Heart left ventricle (tissue), 16 donors: ENCODE measurements at places on chromosomes 12 and 14. TPM values are rescaled to one million over a fixed set of nuclear protein-coding genes. Genes with fewer than 3 reads are reported as not detected.

DNA sequence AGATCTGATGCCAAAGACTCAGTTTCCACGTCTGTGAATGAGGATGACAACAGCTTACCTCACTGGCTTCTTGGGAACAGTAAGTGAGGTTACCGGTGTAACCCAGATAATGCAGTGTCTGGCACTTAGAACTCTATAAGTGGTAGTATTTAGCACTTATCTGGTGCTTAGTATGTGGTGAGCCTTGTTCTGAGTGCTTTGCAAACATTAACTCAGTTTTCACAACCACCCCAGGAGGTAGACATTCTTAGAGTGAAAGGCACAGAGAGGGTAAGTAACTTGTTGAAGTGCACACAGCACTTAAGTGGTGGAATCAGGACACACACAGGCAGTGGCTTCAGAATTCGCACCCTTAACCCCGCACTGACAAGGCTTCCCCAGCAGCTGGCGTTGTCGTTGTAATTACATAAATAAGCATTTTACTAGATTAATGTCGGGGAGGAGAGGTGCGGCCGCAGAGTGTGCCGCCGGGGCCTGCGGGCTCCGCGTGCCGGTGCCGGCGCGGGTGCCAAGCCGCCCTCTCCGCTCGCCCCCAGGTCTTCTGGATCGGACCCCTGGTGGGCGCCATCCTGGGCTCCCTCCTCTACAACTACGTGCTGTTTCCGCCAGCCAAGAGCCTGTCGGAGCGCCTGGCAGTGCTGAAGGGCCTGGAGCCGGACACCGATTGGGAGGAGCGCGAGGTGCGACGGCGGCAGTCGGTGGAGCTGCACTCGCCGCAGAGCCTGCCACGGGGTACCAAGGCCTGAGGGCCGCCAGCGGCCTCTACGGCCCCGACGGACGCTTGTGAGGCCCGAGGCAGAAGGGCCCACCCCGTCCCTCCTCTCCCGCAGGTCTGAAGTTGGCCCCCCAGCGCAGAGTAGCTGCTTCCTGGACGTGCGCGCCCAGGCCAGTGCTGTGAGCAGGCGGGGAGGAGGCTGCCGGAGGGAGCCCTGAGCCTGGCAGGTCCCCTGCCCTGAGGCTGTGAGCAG lies 4.6 kb downstream of the AQP2 start:
- H3K27me3 ChIP-seq, result no peaks in the 10 kb centered on the region
- H3K36me3 ChIP-seq, result no peaks in the 10 kb centered on the region
- no peak overlapping the region for H3K4me3 ChIP-seq
- H3K4me1 ChIP-seq, result no peaks in the 10 kb centered on the region
- no peak overlapping the region for H3K27ac ChIP-seq

GRCh38 chr14:56149995-56150394 lies 31.8 kb downstream of the PELI2 start:
- no peak for DNase-seq
- H3K27me3 ChIP-seq, result no peaks in the 10 kb centered on the region
- H3K4me3 ChIP-seq, result no peak overlapping the region
- no peak overlapping the region for H3K27ac ChIP-seq
- H3K36me3 ChIP-seq, result no peaks in the 10 kb centered on the region

GRCh38 chr14:59087711-59088110 lies 100.8 kb upstream of the DAAM1 start:
- no peaks in the 10 kb centered on the region for H3K4me1 ChIP-seq
- H3K4me3 ChIP-seq, result no peak overlapping the region
- H3K27ac ChIP-seq, result no peak overlapping the region
- no peak for DNase-seq
- H3K27me3 ChIP-seq, result peaks cover 4% of the 10 kb centered on the region

- no peak for DNase-seq
- peak overlapping the region; percentile 95 for H3K27ac ChIP-seq
- peak overlapping the region; percentile 76 for H3K4me3 ChIP-seq
- H3K4me1 ChIP-seq, result peaks cover 43% of the 10 kb centered on the region
- peaks cover 14% of the 10 kb centered on the region for H3K36me3 ChIP-seq
- no peaks in the 10 kb centered on the region for H3K27me3 ChIP-seq
Observed at GRCh38 chr14:58243790-58244555, 670 bp upstream of the PSMA3 start.

DNA sequence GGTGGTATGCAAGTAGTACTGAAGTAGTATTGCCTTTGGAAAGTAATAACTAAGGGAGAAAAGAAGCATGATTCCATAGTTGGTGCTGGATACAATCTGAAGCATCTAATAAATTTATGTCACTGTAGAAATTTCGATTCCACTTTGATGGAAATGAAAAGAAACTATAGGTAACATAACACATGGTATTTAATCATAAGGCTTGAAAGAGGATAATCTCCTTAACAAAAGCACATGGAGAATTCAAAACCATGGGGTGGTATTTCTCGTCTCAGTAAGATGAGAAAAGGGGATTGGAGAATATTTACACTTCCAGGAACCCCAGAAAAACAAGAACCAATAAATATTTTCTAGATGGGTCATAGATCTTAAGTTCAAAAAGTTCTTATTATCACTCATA lies 72.7 kb downstream of the NDUFA12 start:
- DNase-seq, result no peak
- H3K36me3 ChIP-seq, result no peaks in the 10 kb centered on the region
- no peak overlapping the region for H3K4me3 ChIP-seq
- H3K27ac ChIP-seq, result no peak overlapping the region
- H3K4me1 ChIP-seq, result no peaks in the 10 kb centered on the region

DNA sequence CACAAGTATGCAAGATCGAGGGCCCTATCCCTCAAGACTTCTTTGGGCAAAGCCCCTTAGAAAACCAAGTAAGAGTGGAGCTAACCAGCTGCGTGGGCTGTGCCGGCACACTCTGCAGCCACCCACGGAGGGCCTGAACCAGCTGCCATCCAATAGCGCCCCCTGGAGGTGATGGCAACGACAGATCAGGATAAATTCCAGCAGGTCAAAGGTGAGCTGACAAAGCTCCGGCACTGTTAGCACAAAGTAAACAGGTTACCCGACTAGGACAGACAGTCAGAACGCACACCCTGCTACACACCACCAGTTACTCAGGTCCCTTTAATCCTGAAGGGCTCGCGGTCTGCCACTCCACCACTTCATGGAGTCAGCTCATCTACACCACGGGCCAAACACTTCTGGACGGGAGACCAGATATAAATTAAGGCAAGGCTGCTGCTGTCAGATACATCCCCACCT lies 4.9 kb downstream of the ZBTB39 start:
- no peaks in the 10 kb centered on the region for H3K4me1 ChIP-seq
- H3K27ac ChIP-seq, result no peak overlapping the region
- peaks cover 47% of the 10 kb centered on the region for H3K36me3 ChIP-seq
- DNase-seq, result peak; percentile 61
- H3K4me3 ChIP-seq, result no peak overlapping the region

GRCh38 chr14:95462491-95462890 lies 54.0 kb downstream of the SYNE3 start:
- H3K27me3 ChIP-seq, result no peaks in the 10 kb centered on the region
- peaks cover 32% of the 10 kb centered on the region for H3K4me1 ChIP-seq
- no peak overlapping the region for H3K27ac ChIP-seq
- H3K36me3 ChIP-seq, result peaks cover 5% of the 10 kb centered on the region
- H3K4me3 ChIP-seq, result no peak overlapping the region

GRCh38 chr12:27838543-27839185 lies 58.6 kb upstream of the MANSC4 start:
- H3K36me3 ChIP-seq, result no peaks in the 10 kb centered on the region
- H3K4me3 ChIP-seq, result no peak overlapping the region
- H3K27me3 ChIP-seq, result no peaks in the 10 kb centered on the region
- no peak overlapping the region for H3K27ac ChIP-seq
- DNase-seq, result no peak
- H3K4me1 ChIP-seq, result no peaks in the 10 kb centered on the region

DNA sequence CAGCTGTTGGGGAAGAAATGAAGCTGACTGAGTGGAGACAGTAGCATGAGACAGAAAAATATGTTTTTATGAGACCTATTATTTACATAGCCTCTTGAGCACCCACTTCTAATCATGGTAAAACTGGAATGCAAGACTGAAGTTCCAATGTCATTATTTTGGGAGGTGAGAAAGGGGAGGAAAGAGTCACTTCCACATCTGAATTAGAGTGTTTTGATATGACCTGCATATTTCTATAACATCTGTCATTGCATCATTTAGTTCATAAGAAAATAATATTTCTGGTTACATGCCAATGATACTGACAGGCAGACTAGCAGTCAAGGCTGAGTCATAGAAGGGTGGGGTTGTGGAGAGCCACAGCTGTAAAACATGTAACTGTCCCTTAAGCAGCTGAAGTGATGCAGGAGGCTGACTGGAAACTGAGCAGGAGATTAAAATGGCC lies 26.7 kb downstream of the NTN4 start:
- peak overlapping the region; percentile 39 for H3K27ac ChIP-seq
- H3K4me1 ChIP-seq, result peaks cover 46% of the 10 kb centered on the region
- no peaks in the 10 kb centered on the region for H3K27me3 ChIP-seq

- H3K27ac ChIP-seq, result no peak overlapping the region
- H3K4me1 ChIP-seq, result no peaks in the 10 kb centered on the region
- no peaks in the 10 kb centered on the region for H3K36me3 ChIP-seq
- H3K27me3 ChIP-seq, result no peaks in the 10 kb centered on the region
Observed at GRCh38 chr12:47561746-47562145, 144.1 kb downstream of the RPAP3 start.

DNA sequence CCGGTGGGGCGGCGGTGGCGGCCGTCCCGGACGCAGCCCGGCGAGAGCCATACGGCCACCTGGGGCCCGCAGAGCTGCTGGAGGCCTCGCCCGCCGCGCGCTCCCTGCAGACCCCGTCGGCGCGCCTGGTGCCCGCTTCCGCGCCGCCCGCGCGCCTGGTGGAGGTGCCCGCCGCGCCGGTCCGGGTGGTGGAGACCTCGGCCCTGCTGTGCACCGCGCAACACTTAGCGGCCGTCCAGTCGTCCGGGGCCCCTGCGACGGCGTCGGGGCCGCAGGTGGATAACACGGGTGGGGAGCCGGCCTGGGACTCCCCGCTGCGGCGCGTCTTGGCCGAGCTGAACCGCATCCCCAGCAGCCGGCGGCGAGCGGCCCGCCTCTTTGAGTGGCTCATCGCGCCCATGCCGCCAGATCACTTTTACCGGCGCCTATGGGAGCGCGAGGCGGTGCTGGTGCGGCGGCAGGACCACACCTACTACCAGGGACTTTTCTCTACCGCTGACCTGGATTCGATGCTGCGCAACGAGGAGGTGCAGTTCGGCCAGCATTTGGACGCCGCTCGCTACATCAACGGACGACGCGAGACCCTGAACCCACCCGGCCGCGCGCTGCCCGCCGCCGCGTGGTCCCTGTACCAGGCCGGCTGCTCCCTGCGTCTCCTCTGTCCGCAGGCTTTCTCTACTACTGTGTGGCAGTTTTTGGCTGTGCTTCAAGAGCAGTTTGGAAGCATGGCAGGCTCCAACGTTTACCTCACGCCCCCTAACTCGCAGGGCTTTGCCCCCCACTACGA lies 716 bp downstream of the RIOX1 start:
- DNase-seq, result peak; percentile 45
- H3K4me3 ChIP-seq, result peak overlapping the region; percentile 68
- peak overlapping the region; percentile 84 for H3K27ac ChIP-seq
- H3K36me3 ChIP-seq, result peaks cover 18% of the 10 kb centered on the region
- peaks cover 19% of the 10 kb centered on the region for H3K4me1 ChIP-seq

- no peaks in the 10 kb centered on the region for H3K36me3 ChIP-seq
- no peak for DNase-seq
- no peaks in the 10 kb centered on the region for H3K4me1 ChIP-seq
- no peaks in the 10 kb centered on the region for H3K27me3 ChIP-seq
- no peak overlapping the region for H3K27ac ChIP-seq
Observed at GRCh38 chr14:36981832-36982529, 190.4 kb downstream of the SLC25A21 start.

DNA sequence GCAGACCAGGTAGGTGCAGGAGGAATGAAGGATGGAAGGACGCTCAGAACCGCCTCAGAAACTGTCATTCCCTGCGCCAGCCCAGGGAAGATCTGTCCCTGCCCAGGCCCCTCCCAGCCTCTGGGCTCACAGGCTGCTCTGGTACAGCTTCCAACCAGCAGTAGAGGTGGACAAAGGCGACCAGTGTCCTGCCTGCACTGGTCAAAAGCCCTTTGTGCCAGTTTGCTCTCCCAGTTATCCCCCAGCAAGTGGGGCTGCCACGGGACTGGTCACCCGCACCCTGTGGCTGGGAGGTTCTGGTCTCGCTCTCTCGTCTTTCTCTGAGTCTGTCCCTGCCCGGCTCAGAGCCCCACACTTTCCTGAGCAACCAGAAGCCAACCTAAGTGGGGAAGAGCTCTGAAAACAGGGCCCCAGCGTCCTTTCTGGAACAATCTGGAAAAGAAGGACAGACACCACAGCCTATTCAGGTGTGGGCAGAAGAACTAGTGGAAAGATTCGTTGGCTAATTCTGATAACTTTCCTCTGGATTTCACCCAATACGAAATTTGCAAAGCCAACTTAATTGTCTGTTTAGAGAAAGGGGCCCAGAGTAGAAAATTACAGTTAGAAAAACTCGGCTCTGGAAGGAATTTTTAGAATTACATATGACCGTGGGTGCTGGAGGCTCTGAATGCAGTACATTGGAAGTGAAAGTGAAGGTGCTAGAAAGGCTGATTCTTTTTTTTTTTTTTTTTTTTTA lies 21.7 kb downstream of the SNRNP35 start:
- H3K36me3 ChIP-seq, result peaks cover 51% of the 10 kb centered on the region
- H3K4me1 ChIP-seq, result peaks cover 16% of the 10 kb centered on the region
- H3K27me3 ChIP-seq, result no peaks in the 10 kb centered on the region
- H3K4me3 ChIP-seq, result no peak overlapping the region
- peak overlapping the region; percentile 92 for H3K27ac ChIP-seq

- peaks cover 10% of the 10 kb centered on the region for H3K4me1 ChIP-seq
- no peaks in the 10 kb centered on the region for H3K36me3 ChIP-seq
- H3K27me3 ChIP-seq, result no peaks in the 10 kb centered on the region
- no peak overlapping the region for H3K4me3 ChIP-seq
Observed at GRCh38 chr12:45775964-45776363, 46.5 kb downstream of the ARID2 start.

The GALNT9 gene
- total RNA-seq, result not detected

The PIK3C2G gene
- not detected for total RNA-seq

The KRT77 gene
- total RNA-seq, result not detected

The TPPP2 gene
- not detected for total RNA-seq

The CMA1 gene
- total RNA-seq, result not detected

The FGF23 gene
- total RNA-seq, result not detected

The NEUROD4 gene
- total RNA-seq, result not detected

The FAM90A1 gene
- 0.20 TPM for total RNA-seq
